Neural crest cell (in vitro differentiated cells): ENCODE measurements at places on chromosomes 7 and 10. TPM values are rescaled to one million over a fixed set of nuclear protein-coding genes. Genes with fewer than 3 reads are reported as not detected.

DNA sequence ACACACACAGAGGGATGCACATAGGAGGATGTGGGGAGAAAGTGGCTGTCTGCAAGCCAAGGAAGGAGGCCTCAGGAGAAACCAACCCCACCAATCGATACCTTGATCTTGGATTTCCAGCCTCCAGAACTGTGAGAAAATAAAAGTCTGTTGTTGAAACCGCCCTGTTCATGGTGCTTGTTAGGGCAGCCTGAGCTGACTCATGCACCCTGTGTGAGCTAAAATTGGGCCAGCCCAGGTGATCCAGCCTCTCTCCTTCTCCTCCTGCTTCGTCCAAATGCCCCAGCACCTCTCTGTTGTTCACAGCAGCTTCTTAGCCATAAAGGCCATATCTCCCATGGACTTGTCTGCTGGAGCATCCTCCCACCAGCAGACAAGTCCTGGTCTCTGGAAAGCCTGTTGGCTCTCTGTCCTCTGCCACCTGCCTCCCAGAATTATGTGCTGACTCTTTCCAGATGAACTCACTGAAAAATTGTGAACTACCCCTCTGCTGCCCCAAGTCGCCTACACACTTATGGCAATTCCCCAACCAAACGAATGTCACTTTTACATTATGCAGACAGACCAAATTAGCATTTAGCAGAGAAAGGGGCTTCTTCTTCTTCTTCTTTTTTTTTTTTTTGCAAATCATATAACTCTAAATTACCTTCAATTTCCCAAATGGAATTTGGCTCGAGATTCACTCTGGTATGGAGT lies 30.2 kb upstream of the CARD11 start:
- no peak for DNase-seq

Gene PNLIPRP2
- not detected in 2 replicates for total RNA-seq

DNA sequence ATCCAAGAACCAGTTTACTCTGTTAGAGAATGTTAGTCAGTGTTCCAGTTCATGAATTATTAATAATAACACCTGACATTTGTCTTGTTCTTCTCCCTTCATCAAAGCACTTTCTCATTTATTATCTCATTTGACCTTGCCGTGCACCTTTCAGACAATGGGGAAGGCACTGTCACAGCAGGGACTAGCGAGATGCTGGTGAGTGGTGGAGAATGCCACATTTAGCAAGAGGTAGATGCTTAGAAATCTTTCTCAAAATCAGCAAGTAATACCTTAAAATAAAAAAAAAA lies 34.2 kb upstream of the XRCC2 start:
- DNase-seq = no peak

- no peak for DNase-seq
Observed at GRCh38 chr10:78800006-78800405, 268.8 kb upstream of the ZMIZ1 start.

GRCh38 chr7:44776211-44776610 lies 20.3 kb upstream of the PPIA start:
- no peak for DNase-seq

DNA sequence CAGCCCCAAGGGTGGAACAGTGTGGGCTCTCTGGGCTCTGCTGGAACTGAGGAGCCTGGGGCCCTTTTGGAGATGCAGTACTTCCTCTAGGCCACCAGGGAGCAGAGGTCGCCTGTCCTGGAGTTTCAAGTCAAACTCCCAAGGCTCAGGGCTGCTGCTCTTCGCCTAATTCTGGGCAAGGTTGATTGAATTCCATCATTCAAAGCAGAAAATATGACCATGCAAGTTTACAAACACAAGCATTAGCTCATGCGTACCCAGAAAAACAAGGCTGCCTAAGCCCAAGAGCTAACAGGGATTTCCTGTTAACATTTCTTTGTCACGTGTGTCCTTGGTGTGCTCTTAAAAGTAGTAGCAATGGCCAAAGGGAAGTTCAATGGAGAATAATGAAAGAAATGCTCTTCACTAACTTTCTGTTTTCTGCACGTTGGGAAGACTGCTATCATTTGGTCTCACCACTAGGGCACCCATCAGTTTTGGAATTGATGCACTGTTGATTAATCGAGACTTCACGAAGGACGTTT lies 20.1 kb downstream of the LDB3 start:
- peak; percentile 57 for DNase-seq

Gene GPR85
- 1.6 and 2.5 TPM in 2 replicates for total RNA-seq

DNA sequence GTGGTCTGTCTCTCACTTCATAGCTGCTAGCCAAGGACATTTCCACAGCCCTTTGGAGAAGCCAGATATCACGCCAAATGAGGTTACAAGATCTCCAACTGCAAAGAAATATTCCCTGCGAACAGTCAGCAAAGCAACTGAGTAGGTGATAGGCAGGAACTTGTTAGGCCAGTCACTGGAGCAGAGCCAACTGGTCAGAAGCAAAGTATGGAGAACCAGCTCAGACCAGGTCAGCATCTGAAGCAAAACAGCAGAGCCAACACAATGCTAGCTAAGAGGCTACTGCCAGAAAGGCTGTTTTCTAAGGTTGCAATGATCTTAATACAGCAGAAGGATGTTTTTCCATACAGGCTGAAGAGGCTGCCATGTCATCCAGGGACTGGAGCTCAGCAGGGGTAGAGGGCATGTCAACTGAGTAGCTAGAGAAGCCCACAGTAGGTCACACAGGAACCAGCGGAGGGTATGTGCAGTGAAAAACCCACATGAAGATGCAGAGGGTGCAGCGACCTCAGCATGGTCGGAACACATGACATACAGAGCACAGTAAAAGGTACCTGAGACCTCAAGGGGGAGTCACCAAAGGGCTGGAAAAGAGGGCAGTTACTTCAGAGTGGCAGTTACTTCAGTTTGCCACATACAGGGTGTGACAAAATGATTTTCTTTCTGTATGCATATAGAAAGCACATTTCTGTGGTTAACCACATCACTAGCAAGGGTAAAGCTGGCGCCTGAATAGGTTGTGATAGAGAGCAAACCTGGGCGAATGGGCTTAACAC lies 8.9 kb downstream of the SEC31B start:
- no peak for DNase-seq

DNA sequence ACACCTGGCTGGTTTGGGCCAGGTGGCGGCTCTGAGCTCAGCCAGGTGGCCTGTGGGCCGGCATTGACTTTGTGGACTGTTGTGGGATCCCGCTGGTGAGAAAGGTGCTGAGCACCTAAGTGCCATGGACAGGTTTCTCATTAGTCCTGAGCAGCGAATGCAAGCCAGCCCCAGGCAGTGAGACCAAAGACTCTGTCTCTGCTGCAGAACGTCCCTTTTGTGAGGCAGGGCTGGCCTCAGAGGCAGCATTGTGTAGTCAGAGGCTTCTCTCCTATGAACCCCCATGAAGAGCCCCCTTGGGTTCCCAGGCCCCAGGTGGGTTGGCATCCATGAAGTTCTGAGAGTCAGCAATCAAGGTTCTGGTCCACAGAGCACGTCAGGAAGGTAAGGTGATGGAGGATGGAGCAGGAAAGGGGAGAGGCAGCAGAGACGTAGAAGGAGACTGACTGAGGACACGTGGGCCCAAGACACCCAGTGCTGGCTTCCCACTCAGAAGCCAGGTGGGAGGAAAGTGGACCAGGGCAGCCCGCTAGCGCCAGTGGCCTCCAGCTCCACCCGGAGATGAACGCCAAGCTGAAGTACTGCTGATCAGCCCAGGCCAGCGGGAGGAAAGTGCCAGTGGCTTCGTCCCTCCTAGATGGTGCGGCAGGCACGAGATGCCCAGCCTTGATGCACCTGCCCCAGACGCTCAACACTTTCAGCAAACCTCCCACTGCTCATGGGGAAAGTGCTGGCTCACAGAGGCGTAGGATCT lies 19.2 kb upstream of the PTPRN2 start:
- DNase-seq = no peak
